ENCODE measurements at places on chromosomes 11 and 22.

GRCh38 chr22:47275605-47276449, 513.4 kb downstream of the TBC1D22A start:
- no peak for DNase-seq

DNA sequence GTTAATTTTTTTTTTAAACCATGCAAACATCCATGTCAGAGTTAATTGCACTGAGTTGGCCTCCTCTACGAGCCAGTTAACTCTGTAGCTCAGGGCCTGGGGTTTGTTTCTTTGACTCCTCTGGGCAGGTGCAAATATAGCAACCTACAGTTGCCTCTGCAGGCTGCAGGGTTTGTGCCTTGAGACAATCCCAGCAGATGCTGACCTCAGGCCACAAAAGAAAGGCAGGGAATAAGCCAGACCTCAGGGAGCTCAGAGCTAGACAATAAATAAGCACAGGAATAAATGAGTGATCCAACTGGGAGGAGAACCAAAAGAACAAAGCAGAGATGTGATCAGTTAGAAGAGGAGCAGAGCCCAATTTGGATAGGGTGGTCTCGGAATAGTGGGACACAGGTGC, 390.8 kb downstream of the SHANK2 start:
- DNase-seq = no peak

GRCh38 chr11:34827228-34827627, 89.0 kb downstream of the APIP start:
- no peak for DNase-seq

- no peak for DNase-seq
Measured at GRCh38 chr22:24601217-24602104, 1.5 kb upstream of the GGT1 start.

DNA sequence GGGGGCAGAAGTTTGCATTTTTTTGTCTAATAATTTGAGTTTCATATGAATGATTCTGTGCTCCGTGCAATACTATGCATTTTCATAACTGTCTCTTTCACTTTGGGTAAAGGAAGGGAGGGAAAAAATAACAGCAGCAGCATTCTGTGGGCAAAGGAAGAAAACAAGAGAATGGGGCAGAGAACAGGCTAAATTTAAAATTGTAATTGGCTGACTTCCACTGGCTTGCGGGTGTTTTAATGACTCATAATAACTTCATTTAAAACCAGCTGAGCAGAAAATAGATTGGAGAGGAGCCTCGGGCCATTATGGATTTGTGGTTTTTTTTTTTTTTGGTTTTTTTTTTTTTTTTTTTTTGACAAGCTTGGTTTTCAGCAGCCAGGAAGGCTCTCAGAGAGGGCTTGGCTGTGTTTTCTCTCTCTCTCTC, 107.4 kb downstream of the ZBTB16 start:
- no peak for DNase-seq

DNA sequence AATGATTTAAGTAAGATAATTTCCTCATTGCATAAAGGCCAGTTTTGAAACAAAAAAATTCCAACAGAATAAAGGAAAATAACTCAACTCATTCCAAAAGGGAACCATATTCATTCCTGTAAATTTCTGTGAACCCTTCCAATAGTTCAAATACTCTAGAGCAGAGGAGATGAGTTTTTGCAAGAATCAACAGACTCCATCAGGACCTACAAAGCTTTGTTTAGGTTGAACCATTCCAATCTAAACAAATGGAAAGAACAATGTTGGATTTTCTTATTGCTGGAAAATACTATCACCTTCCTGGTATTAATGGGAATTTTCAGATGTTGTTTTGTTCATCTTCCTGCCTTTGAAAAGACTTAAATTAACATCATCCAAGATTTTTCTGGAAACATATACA, 21.8 kb upstream of the OR5AN1 start:
- no peak for DNase-seq
